ENCODE measurements at places on chromosomes 16 and 17. TPM values are rescaled to one million over a fixed set of nuclear protein-coding genes. Genes with fewer than 3 reads are reported as not detected.

DNA sequence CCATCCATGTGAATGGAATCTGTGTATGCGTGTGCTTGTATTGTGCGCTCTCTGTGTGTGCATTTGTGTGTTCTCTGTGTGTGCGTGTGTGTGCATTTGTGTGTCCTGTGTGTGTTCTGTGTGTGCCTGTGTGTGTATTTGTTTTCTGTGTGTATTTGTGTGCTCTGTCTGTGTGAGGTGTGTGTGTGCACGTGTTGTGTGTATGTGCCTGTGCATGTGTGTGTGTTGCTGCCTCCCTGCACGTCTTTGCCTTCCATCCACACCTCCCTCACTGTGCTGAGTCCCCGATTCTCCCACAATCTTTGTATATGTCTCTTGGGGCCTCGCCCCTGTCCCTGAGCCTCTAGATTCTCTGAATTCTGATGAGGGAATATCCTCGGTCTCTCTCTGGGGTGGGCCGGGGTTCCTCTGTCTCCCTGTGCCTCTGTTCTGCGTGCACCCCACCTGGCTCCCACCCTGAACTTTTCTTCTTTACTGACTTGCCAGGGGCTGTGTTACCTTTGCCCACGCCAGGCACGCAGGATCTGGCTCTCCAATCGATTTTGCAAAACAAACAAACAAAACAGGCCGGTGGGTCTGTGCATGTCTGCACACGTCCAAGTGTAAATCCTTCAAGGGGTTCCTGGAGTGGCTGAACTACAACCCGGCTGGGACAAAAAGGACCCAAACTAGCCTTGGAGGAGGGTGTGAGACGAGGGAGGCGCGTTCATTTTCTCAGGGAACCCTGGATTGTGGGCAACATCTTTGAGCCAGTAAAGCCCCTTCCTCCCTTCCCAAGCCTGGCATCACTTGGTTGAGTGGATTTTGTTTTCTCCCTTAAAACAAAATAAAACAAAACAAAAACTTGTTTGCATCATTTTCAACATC lies 8.1 kb upstream of the FOXF1 start:
- H3K27me3 ChIP-seq: peaks cover 97% of the 10 kb centered on the region
- no peak overlapping the region for H3K4me3 ChIP-seq
- peaks cover 3% of the 10 kb centered on the region for H3K4me1 ChIP-seq
- no peaks in the 10 kb centered on the region for H3K36me3 ChIP-seq

The MIEF2 gene
- total RNA-seq: 10.3 TPM

- H3K4me1 ChIP-seq: no peaks in the 10 kb centered on the region
- H3K36me3 ChIP-seq: no peaks in the 10 kb centered on the region
- H3K4me3 ChIP-seq: no peak overlapping the region
- H3K27ac ChIP-seq: no peak overlapping the region
- no peaks in the 10 kb centered on the region for H3K27me3 ChIP-seq
- no peak for DNase-seq
Measured at GRCh38 chr16:83441517-83441916, 366.3 kb upstream of the HSBP1 start.

The KRTAP4-9 gene
- total RNA-seq: not detected

GRCh38 chr17:70292366-70292765 lies 123.0 kb downstream of the KCNJ2 start:
- no peak overlapping the region for H3K4me3 ChIP-seq
- H3K27ac ChIP-seq: no peak overlapping the region
- no peaks in the 10 kb centered on the region for H3K36me3 ChIP-seq
- H3K27me3 ChIP-seq: no peaks in the 10 kb centered on the region
- DNase-seq: no peak

DNA sequence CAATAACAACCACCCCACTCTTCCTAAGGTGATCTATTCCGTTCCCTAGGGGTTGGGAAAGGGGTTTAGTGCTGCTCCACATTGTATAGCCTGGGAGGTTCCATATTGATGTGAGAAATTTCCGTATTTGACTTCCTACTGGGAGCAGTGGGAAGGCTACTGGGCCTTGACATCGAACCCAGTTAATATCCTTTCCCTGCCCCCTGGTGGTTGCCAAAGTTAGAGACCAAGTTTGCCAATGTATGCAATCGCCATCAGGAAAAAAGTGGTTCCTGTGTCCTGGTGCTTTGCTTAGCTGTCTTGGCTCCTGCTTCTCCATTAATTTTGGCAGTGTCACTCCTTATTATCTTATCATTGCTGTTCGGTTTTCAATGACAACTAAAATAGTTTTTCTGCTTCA lies 914.9 kb downstream of the KCNJ2 start:
- peak; percentile 78 for DNase-seq
- H3K36me3 ChIP-seq: peaks cover 2% of the 10 kb centered on the region
- H3K27ac ChIP-seq: no peak overlapping the region
- H3K4me1 ChIP-seq: no peaks in the 10 kb centered on the region
- H3K4me3 ChIP-seq: no peak overlapping the region
- no peaks in the 10 kb centered on the region for H3K27me3 ChIP-seq

DNA sequence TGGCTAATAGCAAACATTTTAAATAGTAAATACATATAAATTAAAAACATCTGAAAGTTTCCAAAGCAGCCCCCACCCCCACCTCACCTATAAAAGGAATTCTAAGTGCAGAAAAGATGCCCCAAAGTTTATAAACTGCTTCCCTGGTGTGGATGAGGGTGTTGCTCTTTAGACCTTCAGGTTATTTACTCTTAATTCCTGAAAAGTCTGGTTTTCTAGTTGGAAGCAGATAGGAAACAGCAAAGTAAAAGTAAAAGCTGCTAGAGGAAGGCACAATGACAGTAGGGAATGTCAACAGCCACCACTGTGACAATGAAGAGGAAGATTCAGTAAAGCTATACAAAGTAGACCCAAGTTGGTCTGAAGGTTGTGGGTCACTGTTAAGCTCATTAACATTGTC lies 37.8 kb downstream of the SSH2 start:
- no peaks in the 10 kb centered on the region for H3K27me3 ChIP-seq
- no peak overlapping the region for H3K27ac ChIP-seq
- no peak for DNase-seq
- H3K36me3 ChIP-seq: no peaks in the 10 kb centered on the region

- H3K36me3 ChIP-seq: no peaks in the 10 kb centered on the region
- DNase-seq: no peak
- H3K4me3 ChIP-seq: no peak overlapping the region
- H3K27me3 ChIP-seq: no peaks in the 10 kb centered on the region
- H3K4me1 ChIP-seq: no peaks in the 10 kb centered on the region
- no peak overlapping the region for H3K27ac ChIP-seq
Measured at GRCh38 chr16:69511651-69512050, 54.1 kb upstream of the NFAT5 start.

- H3K27ac ChIP-seq: no peak overlapping the region
- no peak for DNase-seq
- H3K4me3 ChIP-seq: no peak overlapping the region
- no peaks in the 10 kb centered on the region for H3K4me1 ChIP-seq
- no peaks in the 10 kb centered on the region for H3K36me3 ChIP-seq
Measured at GRCh38 chr17:12580640-12581039, 85.0 kb upstream of the MYOCD start.

The CCL16 gene
- not detected for total RNA-seq

The GCGR gene
- total RNA-seq: 0.26 TPM

The SMCR8 gene
- 22.3 TPM for total RNA-seq

The CCL1 gene
- not detected for total RNA-seq

The ADORA2B gene
- 3.1 TPM for total RNA-seq

- peak within 1 kb of the TSS; percentile 100 for H3K4me3 ChIP-seq
- H3K36me3 ChIP-seq: peaks cover 61% of the 10 kb centered on the region
- H3K27ac ChIP-seq: peak within 1 kb of the TSS; percentile 26
- DNase-seq: peak; percentile 94
Measured at GRCh38 chr17:5419959-5420653, at the start of gene RPAIN. RPAIN (plus strand) TSS chr17:5420182; CDS start chr17:5420211, 29 bp downstream.

DNA sequence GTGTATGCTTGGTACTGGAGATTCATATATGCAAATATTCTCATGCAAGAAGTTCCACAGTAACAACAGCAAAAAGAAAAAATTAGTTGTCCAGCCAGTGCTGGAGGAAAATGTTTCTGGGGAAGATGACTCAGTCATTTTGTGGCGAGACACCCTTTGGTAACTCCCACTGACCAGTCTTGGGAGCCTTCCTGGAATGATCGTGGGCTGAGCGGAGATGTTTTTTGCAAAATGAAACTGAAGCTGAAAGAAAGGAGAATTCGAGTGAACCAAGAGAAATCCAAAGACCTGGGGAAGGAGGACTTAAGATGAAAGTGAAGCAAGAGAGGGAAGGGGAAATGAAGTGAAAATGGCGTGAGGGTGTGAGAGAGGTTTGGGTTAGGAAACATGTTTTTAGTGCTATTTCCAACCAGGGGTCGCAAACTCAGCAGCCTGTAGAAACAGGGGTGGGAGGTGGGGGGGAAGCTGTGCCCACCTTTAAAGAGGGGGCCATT lies 5.2 kb downstream of the ITPRIPL2 start:
- no peak for DNase-seq
- peaks cover 6% of the 10 kb centered on the region for H3K4me1 ChIP-seq
- no peak overlapping the region for H3K27ac ChIP-seq
- H3K4me3 ChIP-seq: no peak overlapping the region

DNA sequence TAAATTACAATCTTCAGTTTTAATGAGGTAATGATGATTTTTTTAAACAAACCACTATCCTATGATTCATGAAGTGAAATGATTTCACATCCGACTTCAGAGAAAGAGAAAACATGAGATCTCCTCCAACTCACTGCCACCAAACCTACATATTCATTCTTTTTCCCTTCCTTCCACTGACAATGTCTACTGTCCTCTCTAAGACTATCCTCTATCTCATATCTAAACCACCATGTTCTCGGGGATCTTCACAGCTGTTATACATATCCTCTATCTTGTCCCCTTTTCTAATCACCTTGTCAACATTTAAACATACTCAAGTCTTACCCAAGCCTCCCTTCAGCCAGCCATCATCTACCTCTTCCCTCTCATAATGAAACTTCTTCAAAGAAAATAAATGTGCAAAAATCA lies 53.5 kb downstream of the SMURF2 start:
- H3K4me3 ChIP-seq: no peak overlapping the region
- peaks cover 5% of the 10 kb centered on the region for H3K36me3 ChIP-seq

The HASPIN gene
- total RNA-seq: 26.7 TPM

- H3K27me3 ChIP-seq: no peaks in the 10 kb centered on the region
- peaks cover 52% of the 10 kb centered on the region for H3K36me3 ChIP-seq
- H3K27ac ChIP-seq: no peak overlapping the region
- H3K4me1 ChIP-seq: peaks cover 4% of the 10 kb centered on the region
Measured at GRCh38 chr17:67362173-67362572, 4.2 kb downstream of the PSMD12 start.

- H3K27me3 ChIP-seq: no peaks in the 10 kb centered on the region
- H3K36me3 ChIP-seq: peaks cover 10% of the 10 kb centered on the region
- H3K27ac ChIP-seq: peak overlapping the region; percentile 62
- H3K4me1 ChIP-seq: peaks cover 3% of the 10 kb centered on the region
Measured at GRCh38 chr17:8163978-8164814, 1.4 kb upstream of the VAMP2 start.
